ENCODE measurements at places on chromosomes 16 and 17.

GRCh38 chr17:28511858-28512461 lies 5.8 kb downstream of the FOXN1 start:
- no peak for DNase-seq

GRCh38 chr17:27489045-27489715 lies 32.9 kb downstream of the KSR1 start:
- DNase-seq: peak; percentile 43

GRCh38 chr16:50762241-50762640 lies 20.4 kb downstream of the CYLD start:
- DNase-seq: no peak

- no peak for DNase-seq
Observed at GRCh38 chr17:73293480-73293911, 18.3 kb downstream of the CDC42EP4 start.

GRCh38 chr17:70242781-70243437 lies 73.6 kb downstream of the KCNJ2 start:
- DNase-seq: no peak
